ENCODE measurements at places on chromosomes 1 and 21.

GRCh38 chr1:91804546-91805023 lies 81.4 kb downstream of the TGFBR3 start:
- DNase-seq, result no peak

GRCh38 chr1:164601399-164602100 lies 42.6 kb downstream of the PBX1 start:
- no peak for DNase-seq

GRCh38 chr1:33180226-33180910 lies 1.5 kb downstream of the TRIM62 start:
- peak; percentile 60 for DNase-seq

- no peak for DNase-seq
Observed at GRCh38 chr1:30732277-30732996, 9.1 kb upstream of the MATN1 start.

- no peak for DNase-seq
Observed at GRCh38 chr21:37821092-37821491, 95.2 kb downstream of the KCNJ6 start.

Measured in GM04504 (cell line).